ENCODE measurements at places on chromosomes 1 and 21.
A peak's percentile ranks its signal among the peaks of the same experiment; 100 is the strongest.

GRCh38 chr1:110360431-110360830, 21.3 kb downstream of the RBM15 start:
- no peak for DNase-seq

DNA sequence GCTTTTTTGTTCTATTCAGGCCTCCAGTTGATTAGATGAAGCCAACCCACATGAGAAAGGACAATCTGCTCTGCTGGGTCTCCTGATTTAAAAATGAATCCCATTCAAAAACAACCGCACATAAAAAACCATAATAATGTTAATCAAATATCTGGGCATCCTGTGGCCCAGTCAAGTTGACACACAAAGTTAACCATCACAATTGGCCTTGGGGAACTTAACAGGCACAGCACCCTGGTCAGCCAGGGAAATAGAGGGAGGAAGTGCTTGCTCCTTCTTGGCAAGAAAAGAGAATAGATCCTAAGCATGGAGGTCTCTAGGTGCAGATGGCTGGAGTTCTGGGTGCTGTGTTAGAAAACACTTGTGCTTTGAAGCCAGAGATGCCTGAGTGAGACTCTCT, 109.6 kb upstream of the OLIG2 start:
- DNase-seq, result no peak

DNA sequence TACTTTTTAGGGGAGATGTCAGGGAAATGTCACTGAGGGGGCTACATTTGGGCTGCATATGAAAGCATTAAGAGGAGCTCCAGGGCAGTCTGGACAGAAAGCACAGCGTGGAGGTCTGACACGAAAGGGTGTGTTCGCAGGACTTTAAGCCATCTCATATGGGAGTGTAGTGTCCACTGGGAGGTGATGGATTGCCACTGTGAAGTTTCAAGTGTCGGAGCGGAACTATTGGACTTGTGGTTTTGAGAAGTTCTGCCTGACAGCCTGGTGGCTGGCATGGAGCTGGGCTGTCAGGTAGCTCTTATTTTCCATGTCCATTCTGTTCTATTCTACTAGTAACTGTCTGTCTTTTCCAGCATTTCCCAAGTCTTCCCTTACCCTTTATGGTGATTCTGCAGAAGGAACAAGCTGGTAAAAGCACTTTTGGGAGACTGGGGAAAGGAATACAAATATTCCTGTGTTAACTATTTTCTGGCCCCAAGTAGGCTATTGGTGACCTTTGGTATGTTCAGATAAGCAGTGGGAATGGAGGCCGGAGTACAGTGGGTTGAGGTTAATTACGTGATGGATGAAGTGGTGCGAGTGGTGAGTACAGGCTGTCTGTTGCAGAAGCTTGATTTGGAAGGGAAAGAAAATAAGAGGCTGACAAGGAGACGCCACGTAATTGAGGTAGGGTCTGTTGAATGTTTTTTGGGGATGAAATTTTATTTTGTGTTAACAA, 19.3 kb downstream of the B3GALT5 start:
- no peak for DNase-seq

DNA sequence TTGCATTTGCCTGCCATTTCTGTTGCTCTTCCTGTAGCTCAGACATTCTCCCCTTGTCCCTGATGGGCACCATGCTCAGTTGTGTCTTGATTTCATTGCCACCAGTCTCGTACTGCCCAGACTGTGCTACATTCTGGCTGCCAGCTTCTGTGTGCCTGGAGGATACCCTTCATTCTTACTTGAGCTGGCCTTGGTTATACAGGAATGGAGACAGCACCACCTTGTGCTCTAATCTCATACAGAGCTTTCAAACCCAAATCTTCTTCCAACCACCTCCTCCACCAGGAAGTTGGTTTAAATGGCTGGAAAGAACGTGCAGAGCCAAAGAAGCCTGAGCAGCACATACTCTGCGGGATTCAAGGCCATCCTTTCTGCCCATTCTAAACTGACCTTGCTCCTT, 165.3 kb downstream of the SLC35F3 start:
- no peak for DNase-seq

- DNase-seq, result no peak
Observed at GRCh38 chr1:79662596-79662995, 656.1 kb upstream of the ADGRL4 start.

DNA sequence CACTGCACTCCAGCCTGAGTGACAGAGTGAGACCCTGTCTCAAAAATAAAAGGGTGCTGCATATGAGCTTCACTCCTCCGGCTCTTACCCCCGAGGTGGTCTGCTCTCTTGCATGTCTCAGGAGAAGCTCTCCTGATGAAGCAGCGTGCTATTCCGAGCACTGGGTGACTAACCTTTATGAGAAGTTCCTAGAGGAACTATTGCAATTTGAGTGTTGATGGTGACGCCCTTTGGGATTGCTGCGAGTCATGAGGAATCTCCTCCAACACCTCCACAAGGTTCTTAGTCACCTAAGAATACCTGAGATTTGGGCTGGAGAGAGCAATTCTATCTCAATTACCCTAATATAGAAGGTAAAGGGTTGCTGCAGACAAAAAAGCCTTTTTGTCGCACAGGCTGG, 40.8 kb upstream of the TINAGL1 start:
- DNase-seq, result no peak

GRCh38 chr1:226066415-226067078, 4.0 kb downstream of the H3-3A start:
- no peak for DNase-seq

- no peak for DNase-seq
Observed at GRCh38 chr1:41023279-41023990, 1.9 kb upstream of the SLFNL1 start.

- DNase-seq, result no peak
Observed at GRCh38 chr1:107142140-107142542, 1.3 kb downstream of the NTNG1 start.

DNA sequence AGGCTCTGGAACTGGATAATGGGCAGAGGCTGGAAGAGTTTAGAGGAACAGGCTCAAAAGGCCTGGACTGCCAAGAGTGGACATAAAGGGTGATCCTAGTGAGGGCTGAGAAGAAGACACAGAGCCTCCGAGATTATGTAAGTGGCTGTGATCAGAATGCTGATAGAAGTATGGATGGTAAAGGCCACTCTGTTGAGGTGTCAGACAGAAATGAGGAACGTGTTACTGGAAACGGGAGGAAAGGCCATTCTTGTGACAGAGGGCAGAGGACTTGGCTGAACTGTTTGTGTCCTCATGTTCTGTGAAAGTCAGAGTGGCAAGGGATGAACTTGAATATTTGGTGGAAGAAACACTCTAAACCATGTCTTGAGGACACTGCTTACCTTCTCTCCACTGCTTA, 6.7 kb upstream of the ABCG1 start:
- no peak for DNase-seq

GRCh38 chr1:65393347-65393746, 27.1 kb upstream of the LEPR start:
- no peak for DNase-seq

GRCh38 chr1:198619375-198620140, 19.3 kb upstream of the PTPRC start:
- no peak for DNase-seq

GRCh38 chr1:176559474-176559873, 96.5 kb downstream of the PAPPA2 start:
- no peak for DNase-seq

DNA sequence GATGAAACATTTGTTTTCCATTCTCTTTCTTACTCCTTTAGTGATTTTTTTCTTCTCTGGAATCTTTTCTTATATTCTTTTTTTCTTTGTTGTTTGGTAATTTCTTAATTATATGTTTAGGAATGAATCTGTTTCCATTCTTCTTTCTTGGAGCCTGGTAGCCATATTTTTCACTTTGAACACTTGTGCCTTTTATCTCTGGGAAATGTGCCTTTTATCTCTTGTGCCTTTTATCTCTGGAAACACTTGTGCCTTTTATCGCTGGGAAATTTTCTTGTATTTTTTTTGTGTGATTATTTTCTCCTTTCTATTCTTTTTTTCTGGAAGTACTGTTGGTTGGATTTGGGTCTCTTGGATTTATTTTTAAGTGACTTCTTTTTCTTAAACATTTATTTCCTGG, 118.2 kb downstream of the LEPR start:
- no peak for DNase-seq

DNA sequence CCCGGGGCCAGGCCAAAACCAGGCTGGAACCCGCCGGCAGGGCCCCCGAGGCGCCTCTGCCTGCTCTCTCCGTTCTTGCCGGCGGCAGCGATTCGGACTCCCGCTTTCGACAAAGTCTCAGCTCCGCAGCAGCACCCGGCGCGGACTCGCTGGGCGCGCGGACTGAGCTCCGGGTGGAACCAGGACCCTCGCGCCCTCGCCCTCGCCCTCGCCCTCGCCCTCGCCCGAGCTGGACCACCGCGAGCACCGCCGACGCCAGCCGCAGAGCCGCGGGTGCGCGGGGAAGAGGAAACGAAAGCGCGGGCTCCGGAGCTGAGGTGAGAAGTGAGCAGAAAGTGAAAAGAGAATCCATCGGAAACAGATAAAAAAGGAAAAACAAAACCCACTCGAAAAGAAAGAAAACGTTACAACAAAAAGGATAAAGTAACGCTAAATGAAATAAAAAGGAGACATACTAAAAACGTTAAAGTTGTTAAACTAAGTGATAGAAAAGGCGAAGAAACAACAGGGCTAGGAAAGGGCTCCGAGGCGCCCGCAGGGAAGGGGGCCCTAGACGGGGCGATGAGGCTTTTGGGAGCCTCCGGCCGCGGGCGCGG, 64.9 kb downstream of the MEF2D start:
- DNase-seq, result peak; percentile 33

DNA sequence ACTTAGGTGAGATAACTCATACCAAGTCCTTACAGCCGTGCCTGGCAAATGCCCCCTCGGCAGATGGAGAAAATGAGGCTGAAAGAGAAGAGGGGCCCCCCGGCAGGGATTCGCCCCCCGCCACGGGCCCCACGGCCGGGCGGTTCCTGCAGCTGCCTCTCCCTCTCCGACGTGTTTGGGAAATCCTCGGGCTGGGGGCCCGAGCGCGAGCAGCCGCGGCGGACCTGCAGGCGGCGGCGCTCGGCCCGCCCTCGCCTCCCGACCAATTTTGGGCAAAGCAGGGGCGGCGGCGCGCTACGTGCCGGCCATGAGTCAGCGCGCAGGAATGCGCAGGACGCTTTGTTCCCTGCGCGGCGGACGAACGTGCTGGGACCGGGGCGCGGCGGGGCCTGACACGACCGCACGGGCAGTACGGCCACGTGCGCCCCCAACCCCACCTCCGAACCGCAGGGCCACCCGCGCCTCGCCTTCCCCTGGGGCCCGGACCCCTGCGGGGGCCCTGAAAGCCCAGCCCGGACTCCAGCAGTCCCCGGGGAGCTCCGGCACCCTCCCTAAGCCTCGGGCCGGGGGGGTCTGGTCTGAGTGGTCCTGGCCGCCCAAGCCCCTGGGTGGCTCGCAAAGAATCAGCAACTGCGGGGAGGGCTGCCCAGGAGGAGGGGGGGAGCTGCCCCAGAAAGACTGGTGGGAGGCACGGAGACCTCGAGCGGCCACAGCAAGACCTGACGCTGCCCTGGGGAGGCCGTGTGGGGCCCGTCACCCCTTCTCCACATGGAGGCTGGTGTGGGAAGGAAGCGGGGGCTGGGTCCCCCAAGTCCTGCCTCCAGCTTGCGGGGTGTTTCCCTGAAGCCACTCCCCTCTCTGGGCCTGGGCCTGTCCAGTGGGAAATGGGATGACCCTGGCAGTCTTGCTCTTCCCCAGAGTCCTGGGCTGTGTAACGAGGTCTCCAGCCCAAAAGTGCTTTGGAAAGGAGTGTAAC, 11.9 kb upstream of the EDN2 start:
- DNase-seq, result peak; percentile 51

- no peak for DNase-seq
Observed at GRCh38 chr21:32094804-32095203, 184.0 kb downstream of the MIS18A start.

GRCh38 chr1:172442843-172443565, 865 bp downstream of the PIGC start:
- no peak for DNase-seq

GRCh38 chr1:86119214-86119764, 37.3 kb downstream of the COL24A1 start:
- DNase-seq, result no peak

DNA sequence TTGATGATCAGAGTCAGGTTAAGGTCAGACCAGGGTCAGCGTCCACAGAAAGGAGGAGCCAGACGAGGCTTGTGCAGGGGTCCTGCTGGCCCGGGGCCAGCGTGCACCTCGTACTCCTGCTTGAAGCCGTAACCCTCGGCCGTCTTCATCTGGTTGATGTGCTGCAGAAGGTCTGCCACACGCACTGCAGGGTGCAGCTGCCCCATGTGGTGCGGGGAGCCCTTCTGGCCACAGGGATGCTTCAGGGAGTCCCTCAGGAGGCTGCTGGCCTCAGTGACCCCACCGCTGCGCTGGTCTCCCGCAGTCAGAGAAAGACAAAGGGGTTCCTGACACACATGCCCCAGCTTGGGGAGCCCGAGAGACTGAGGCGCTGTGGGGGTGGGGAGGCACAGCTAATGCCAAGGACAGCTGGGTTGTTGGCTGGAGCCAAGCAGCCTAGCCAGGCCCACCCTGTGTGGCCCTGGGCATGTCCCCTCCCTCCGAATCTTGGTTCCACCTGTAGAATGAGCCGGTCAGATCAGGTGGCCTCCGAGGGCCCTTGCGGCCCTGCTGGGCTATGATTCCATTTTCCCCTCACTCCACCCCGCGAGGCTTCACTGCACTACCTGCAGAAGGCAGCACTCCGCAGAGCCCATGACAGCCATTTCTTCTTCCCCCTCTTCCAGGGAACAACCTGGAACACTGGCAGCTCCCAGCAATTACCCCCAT, 251.9 kb downstream of the PTPRU start:
- DNase-seq, result no peak

DNA sequence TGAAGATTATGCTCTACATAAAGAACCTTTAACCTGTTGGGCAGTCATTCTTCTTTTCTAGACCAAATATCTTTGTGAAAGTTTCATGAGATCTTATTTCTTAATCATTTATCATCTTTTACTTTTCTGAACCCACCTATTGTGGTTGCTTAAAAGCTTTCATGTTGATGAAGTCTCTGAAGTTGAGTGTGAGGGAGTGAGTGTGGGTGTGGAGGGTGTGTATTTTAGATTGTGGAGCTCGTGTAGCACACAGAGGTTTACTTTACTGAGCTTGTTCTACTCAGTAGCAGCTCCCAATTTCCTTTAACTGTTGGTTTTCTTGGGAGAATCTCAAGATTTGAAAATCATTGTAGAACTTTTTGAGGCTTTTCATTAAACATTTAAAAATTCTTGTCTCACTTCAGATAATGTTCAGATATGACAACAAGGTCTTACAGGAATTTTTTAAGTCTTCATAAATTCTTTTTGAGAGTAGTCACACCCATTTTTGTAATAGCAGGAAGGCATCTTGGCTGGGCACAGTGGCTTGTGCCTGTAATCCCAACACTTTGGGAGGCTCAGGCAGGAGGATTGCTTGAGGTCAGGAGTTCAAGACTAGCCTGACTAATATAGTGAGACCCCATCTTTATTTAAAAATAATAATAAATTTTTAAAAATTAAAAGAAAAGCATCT, 17.0 kb downstream of the SRRM1 start:
- no peak for DNase-seq

GRCh38 chr1:222225316-222225691, 322.6 kb downstream of the HHIPL2 start:
- no peak for DNase-seq
